ENCODE measurements at places on chromosomes 7 and 10.

DNA sequence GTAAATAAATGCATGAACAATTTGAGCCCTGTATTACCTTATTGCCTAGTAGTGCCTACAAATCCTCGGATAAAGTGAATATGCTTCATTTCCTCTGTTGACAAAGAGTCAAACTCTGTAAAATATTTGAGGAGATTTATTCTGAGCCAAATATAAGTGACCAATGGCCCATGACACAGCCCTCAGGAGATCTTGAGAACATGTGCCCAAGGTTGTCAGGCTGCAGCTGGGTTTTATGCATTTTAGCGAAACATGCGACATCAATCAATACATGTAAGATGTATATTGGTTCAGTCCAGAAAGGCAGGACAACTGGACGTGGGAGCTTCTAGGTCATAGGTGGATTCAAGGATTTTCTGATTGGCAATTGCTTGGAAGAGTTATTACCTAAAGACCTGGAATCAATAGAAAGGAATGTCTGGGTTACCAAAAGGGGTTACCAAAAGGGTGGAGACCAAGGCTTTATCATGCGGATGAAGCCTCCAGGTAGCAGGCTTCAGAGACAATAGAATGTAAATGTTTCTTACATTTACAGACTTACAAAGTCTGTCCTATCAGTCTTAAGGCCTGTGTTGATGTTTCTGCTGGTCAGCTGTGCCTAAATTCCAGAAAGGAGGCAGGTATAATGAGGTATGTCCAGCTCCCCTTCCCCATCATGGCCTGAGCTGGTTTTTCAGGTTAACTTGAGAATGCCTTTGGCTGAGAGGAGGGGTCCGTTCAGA lies 220.1 kb upstream of the FZD1 start:
- DNase-seq: no peak

DNA sequence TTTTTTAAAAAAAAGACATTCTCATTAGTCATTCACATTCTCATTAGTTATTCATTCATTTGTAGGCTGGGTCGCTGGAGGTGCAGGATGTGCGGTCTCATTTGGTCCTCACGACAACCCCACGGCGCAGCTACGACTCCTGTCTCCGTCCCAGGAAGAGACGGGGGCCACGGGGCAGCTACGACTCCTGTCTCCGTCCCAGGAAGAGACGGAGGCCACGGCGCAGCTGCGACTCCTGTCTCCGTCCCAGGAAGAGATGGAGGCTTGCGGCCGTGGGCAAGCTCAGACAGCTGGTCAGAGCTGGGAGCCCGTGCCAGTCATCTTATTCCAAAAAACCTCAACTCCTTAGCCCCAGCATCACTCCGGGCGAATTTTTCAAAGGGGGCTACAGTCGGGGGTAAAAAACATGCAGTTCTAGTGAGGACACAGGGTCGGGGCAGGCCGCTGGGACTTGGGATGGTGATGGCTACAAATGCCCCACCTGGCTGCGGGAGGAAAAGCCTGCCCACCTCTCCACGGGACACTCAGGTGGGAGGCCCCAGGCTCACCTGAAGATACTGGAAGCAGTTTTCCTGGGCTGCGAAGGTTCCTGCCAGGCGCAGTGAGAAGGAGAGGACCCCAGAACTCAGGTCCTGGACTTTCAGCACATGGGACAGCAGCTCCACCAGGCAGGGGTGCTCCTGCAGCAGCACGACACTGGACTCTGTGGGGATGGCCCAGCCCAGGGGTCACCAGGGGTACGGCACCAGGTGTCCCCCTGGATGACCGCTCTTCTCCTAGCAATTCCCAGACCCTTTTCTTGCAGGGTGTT lies 8.3 kb downstream of the BRAT1 start:
- DNase-seq: no peak

GRCh38 chr7:4071370-4072058 lies 610.6 kb upstream of the FOXK1 start:
- DNase-seq: no peak

- no peak for DNase-seq
These were observed 14.5 kb upstream of the LRRC4 start for GRCh38 chr7:128045766-128046165.

- DNase-seq: no peak
These were observed 2.0 kb downstream of the VOPP1 start for GRCh38 chr7:55570218-55570873.

- DNase-seq: no peak
These were observed 40.4 kb downstream of the CREB3L2 start for GRCh38 chr7:137961200-137962177.

DNA sequence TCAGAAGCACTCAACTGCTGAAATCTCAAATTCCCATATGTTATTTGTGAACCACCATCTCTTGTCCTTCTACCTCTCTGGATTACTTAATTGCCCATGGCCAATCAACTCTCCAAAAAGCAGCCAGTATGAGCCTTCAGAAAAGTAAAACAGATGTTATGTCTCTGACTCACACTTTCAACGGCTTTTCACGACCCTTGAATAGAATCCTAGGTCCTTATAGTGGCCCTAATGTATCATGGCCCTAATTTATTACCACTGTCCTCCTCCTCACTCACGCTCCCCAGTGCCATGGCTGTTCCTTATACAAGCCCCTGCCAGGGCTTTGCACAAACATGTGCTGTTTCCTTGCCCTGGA lies 20.0 kb downstream of the ZNF438 start:
- peak; percentile 17 for DNase-seq

DNA sequence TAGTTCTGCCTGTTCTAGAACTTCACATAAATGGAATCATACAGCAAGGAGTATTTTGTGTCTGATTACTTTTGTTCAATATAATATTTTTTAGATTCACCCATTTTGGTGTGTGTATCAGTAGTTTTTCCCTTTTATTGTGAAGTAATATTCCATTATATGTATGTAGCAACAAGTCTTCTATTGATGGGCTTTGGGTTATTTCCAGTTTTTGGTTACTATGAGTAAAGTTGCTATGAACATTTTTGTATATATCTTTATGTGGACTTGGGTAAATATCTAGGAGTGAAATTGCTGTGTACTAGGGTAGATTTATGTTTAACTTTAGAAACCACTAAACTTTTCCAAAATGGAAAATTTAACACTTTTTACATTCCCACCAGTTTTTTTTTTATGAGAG lies 35.7 kb downstream of the ADK start:
- no peak for DNase-seq
